Activated CD4-positive, alpha-beta T cell treated with anti-CD3 and anti-CD28 coated beads, Interleukin-2, Interleukin-6, amounts not matched to agents 100 ng/mL and 50 ng/mL, durations not matched to agents 16 hours and 8 hours (primary cell): ENCODE measurements at places on chromosomes 5 and 9.

DNA sequence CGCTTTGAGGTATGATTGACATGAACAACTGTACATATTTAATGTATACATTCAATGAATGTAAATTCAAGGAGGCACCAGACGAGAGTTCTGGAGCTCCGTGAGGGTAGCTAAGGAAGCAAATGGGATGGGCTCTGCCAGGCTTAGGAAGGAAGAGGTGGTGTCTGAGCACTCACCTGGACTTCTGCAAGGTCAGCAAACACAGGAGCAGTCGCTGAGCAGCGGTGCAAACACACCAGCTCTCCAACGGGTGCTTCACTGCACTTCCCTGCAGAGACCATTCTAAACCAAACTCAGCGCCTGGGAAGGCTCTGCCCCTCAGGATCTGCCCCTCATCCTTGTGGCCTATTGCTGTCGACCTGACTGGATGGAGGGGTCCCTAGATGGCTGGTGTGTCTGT, 101.5 kb downstream of the COL23A1 start:
- no peak for DNase-seq

DNA sequence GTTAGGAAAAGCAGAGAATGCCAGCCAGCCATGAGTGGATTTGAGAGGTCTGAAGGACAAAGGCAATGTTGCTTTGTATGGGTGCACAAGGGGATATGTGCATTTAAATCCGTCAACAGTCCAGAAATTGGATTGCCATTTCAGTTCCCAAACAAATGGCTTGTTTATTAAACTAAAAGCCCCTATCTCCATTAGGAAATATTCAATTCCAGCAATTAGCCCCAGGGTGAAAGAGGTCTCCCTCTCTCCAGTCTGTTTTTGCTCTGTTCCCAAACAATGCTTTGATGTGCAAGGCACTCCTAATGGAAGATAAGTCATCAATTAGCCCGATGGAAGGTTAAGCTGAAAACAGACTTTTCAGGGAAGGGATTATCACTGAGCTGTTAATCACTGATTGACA, 101.3 kb downstream of the C9orf152 start:
- no peak for DNase-seq

- peak; percentile 47 for DNase-seq
These were observed 332.4 kb upstream of the EFNA5 start for GRCh38 chr5:108003178-108003577.

DNA sequence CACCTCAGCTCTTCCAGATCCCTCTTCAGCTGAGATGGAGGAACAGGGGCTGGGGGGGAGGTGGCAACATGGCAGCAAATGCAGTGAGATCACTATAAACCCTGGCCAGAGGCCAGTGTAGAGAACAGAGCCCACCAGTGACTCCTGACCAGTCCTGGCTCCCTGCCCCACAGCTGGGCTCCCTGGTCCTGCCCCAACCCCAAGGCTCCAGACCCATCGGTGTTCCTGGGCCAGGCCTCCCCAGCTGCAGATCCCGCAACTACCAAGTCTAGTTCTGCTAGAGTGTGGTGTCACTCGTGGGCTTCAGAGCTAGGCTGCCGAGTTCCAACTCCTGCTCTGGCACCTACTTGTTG, 16.8 kb downstream of the AKNA start:
- DNase-seq: no peak

GRCh38 chr9:10863476-10863875, 250.7 kb upstream of the PTPRD start:
- no peak for DNase-seq

- DNase-seq: no peak
These were observed 25.8 kb downstream of the DDX46 start for GRCh38 chr5:134784241-134784920.

DNA sequence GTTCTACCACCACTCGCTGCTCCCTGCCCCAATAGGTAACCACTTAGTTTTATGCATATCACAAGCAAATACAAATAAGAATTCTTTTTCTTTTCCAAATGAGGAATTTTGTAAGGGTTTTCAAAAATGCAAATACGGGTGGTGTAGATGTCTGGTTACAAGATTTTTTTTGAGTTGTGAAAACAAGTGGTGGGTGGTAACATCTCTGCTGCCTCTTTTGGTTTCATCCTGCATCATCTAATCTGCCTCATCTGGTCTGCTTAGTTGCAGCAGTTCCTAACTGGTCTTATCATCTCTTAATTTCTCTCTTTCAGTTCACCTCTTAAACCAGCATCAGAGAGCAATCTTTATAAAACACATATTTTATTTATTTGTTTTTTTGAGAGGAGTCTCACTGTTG, 5.3 kb downstream of the NFX1 start:
- DNase-seq: peak; percentile 59

DNA sequence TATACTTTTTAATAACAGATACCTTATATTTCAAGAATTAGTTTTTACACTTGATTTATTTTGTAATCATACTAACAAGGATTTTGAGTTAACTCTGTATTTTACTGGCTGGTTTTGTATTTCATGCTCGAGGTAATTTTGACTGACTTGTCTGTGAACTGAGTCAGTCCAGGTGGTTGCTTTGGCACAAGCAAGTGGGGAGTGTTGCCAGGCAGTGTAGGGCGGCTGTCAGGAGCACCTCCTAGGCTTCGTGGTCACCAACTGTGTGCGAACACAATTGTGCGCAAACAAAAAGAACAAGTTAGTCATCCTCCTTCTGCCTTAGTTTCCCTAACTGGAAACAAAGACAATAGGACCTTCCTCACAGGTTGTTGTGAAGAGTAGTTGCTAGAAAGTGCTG, 286.3 kb downstream of the ADGRV1 start:
- no peak for DNase-seq

GRCh38 chr5:135271533-135272310, 127.3 kb downstream of the MACROH2A1 start:
- DNase-seq: no peak

- peak; percentile 11 for DNase-seq
These were observed 14.9 kb upstream of the HRH2 start for GRCh38 chr5:175642998-175643397.

DNA sequence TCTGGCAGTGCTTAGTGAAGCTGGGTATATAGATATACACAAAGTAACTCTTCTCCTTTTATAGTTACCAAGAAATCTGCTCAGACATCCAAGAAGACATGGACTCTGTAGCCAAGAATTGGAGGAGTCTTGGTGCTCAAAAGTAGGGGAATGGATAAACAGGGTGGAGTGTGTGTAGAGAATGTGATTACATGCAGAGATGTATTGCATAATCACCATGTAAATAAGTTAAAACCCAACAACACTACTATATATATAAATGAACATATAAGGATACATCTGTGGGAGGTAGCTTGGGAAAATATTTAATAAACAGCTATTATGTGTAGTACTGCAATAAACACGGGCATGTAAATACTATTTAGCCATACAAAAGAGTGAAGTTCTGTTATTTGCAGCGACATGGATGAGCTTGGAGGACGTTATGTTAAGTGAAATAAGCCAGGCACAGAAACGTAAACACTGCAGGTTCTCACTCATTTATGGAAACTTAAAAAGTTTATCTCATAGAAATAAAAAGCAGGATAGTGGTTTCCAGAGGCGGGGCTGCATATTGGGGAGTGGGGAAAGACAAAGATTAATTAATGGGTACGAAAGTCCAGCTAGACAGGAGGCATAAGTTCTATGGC, 207.5 kb downstream of the TENT4A start:
- DNase-seq: no peak

GRCh38 chr5:30698217-30698616, 495.3 kb upstream of the CDH6 start:
- no peak for DNase-seq

DNA sequence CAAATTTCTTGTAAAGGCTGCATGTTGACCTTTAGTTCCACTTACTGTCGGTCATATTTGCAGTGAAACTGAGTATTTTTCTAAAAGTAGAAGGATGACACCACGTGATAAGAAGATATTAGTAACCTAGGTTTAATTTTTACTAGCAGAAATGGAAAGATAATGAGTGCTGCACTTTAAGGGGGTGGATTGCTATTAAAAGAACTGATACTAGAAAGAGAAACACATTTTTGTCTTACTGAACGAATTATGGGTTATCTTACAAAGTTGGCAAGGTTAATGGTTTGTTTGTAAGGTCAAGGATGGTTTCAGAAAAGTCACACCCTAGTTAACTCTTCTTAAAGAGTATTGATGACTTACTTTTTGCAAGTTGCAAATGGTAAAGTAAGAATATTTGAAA, 2.4 kb downstream of the MACIR start:
- no peak for DNase-seq

- DNase-seq: no peak
These were observed 112.6 kb downstream of the ESM1 start for GRCh38 chr5:54872810-54873209.

DNA sequence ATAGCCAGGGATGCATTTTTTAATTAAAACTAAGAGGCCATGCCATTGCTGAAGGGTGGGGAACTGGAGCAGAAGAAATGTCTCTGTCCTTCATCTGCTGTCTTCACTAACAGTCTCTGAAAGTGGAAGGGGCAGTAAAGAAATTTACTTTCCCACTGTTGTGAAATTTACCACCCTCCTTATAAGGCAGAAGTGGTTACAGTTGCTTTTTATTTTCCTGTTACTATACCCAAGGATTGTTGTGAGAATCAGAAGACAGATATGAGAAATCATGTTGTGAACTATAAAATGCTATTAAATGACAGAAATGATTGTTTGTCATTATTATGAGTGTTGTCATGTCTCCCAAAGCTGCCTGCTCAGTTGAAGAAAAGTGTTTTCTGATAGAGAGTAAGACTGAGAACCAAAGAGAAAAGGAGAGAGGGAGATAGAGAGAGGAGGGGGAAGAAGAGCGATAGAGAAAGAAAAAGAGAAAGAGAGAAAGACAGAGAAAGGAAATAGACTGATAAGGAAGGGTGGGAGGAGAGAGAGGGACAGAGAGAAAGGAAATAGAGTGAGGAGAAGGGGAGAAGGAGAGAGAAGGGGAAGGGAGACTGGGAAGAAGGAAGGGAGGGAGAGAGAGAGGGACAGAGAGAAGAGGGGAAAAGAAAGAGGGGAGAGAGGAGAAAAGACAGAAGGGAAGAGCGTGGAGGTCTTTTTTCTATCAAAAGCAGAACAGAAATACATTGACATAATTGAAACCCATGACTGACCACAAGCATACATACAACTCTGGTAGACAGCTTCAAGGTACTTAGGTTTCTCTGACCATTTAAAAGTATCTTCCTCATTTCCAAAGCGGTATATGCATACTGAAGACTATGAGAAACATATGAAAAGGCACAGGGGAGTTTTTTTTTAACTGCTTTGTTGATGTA, 22.5 kb downstream of the SEC61B start:
- DNase-seq: no peak

- peak; percentile 31 for DNase-seq
These were observed 29.2 kb downstream of the TNFSF8 start for GRCh38 chr9:114900942-114901802.
